Vagina (tissue), 2 donors: ENCODE measurements at places on chromosomes 3 and 15. TPM values are rescaled to one million over a fixed set of nuclear protein-coding genes. Genes with fewer than 3 reads are reported as not detected.
A peak's percentile ranks its signal among the peaks of the same experiment; 100 is the strongest.

- H3K27me3 ChIP-seq: no peaks in the 10 kb centered on the region
- H3K4me3 ChIP-seq: no peak overlapping the region
- no peak overlapping the region for H3K27ac ChIP-seq
- H3K36me3 ChIP-seq: no peaks in the 10 kb centered on the region
- no peak for DNase-seq
- no peaks in the 10 kb centered on the region for H3K4me1 ChIP-seq
These were observed 37.0 kb downstream of the PIK3R4 start for GRCh38 chr3:130709671-130710070.

- no peak overlapping the region for H3K4me3 ChIP-seq
- no peak overlapping the region for H3K27ac ChIP-seq
- H3K4me1 ChIP-seq: no peaks in the 10 kb centered on the region
- no peaks in the 10 kb centered on the region for H3K36me3 ChIP-seq
These were observed 13.8 kb downstream of the AVEN start for GRCh38 chr15:34025252-34025651.

- no peak for DNase-seq
- no peak overlapping the region for H3K27ac ChIP-seq
- no peaks in the 10 kb centered on the region for H3K4me1 ChIP-seq
- no peak overlapping the region for H3K4me3 ChIP-seq
These were observed 105.1 kb downstream of the SNRPN start for GRCh38 chr15:25059698-25060471.

DNA sequence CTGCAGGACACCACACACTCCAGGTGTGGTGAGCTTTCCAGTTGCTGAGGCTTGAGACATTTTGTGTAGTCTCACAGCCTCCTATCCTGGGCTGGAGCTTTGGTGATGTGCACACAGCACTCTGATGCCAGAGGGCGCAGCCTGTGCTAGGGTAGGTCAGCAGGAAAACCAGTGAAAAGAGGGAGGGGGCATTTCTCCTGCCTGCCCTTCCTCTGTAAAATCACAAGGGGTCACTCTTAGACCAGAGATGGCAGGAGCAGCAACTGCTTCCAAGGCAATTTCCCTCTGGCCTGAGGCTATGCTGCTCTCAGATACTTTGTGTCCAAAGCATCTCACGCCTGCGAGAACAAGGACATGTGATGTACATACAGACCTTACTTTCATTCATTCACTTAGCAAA lies 16.5 kb upstream of the MUSTN1 start:
- H3K4me1 ChIP-seq: peaks cover 2% of the 10 kb centered on the region
- no peak overlapping the region for H3K27ac ChIP-seq
- no peaks in the 10 kb centered on the region for H3K27me3 ChIP-seq
- no peak overlapping the region for H3K4me3 ChIP-seq
- no peak for DNase-seq
- no peaks in the 10 kb centered on the region for H3K36me3 ChIP-seq

- DNase-seq: no peak
- no peak overlapping the region for H3K4me3 ChIP-seq
- H3K36me3 ChIP-seq: no peaks in the 10 kb centered on the region
- peak overlapping the region; percentile 21 for H3K27ac ChIP-seq
These were observed 172.6 kb downstream of the FMN1 start for GRCh38 chr15:33021806-33022389.

FOXB1 gene
- not detected for total RNA-seq

OR4M2 gene
- not detected for total RNA-seq

DNA sequence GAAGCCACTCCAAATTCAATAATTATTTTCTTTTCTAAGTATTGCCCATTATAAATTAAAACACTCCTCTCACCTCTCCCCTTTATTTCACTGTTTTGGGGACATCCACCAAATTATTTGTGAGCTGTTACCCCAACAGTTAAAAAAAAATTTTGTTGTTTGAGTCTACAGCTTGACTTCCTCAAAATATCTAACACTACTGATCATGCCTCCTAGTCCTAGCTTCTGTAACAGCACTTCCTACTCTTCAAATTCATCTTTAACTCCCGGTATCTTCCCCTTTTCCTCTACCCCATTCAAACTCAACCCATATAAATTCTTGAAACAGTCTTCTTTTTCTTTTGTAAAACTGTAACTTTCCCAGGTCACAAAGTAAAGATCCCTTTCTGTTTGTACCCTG lies 15.9 kb downstream of the PARL start:
- no peaks in the 10 kb centered on the region for H3K27me3 ChIP-seq
- peaks cover 32% of the 10 kb centered on the region for H3K36me3 ChIP-seq
- peaks cover 4% of the 10 kb centered on the region for H3K4me1 ChIP-seq

- peaks cover 14% of the 10 kb centered on the region for H3K4me1 ChIP-seq
- H3K27ac ChIP-seq: no peak overlapping the region
- DNase-seq: no peak
These were observed 125.3 kb upstream of the SKOR1 start for GRCh38 chr15:67700023-67700422.

GRCh38 chr3:196356556-196356955 lies 18.4 kb upstream of the TM4SF19 start:
- no peak overlapping the region for H3K4me3 ChIP-seq
- DNase-seq: no peak
- no peaks in the 10 kb centered on the region for H3K36me3 ChIP-seq
- no peaks in the 10 kb centered on the region for H3K4me1 ChIP-seq
- no peaks in the 10 kb centered on the region for H3K27me3 ChIP-seq

- H3K4me3 ChIP-seq: no peak overlapping the region
- DNase-seq: no peak
- peaks cover 17% of the 10 kb centered on the region for H3K4me1 ChIP-seq
These were observed 4.9 kb downstream of the ZBTB38 start for GRCh38 chr3:141373232-141373631.

DNA sequence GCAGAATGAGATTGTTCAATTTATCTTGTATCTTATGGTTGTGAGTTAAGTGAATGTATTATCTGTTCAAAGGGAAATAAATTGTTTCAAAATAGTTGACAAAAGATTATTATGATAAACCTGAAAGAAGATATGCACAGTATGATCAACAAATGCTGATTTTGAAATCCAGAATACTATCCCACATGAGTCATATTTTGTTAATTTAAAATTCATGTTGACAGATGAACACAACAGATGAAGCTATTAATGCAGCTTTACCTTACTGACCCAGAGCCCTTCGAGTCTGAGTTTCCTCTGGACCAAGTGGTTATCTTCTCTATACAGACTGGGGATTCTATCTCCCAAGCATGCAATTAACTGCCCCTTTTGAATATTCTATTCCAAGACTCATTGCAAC lies 482.8 kb downstream of the FGF12 start:
- H3K27ac ChIP-seq: no peak overlapping the region
- DNase-seq: no peak
- H3K36me3 ChIP-seq: no peaks in the 10 kb centered on the region
- H3K4me1 ChIP-seq: no peaks in the 10 kb centered on the region
- H3K27me3 ChIP-seq: no peaks in the 10 kb centered on the region

FAN1 gene
- total RNA-seq: 16.9 TPM

DNA sequence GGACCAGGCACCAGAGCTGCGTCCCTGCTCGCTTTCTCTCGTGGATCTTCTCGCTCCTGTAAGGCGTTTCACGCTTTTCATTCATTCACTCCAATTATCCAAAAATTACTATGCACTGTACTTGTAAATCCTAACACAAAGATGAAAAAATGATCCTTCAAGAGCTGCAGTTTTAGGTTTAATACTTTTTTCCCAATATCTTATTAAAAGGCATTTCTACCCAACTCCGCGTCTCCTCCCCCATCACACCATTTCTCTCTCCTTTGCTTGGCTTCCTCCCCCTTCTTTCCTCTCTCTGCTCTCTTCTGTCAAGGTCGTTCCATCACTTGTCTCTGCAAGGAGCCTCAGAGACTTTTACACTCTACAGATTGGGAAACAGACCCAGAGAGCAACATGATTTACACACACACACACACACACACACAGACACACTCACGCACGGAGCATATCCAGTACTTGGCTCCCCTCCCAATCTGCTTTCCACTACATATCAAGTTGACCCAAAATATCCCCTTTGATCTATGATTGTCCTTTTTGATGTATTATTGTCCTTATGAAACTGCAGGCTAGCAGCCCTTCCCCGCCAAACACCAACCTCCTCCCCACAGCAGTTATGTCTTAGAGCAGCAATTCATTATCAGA lies 479 bp upstream of the CLDN1 start:
- peak overlapping the region; percentile 61 for H3K4me3 ChIP-seq
- H3K27me3 ChIP-seq: no peaks in the 10 kb centered on the region
- H3K27ac ChIP-seq: no peak overlapping the region

GRCh38 chr15:88908697-88909621 lies 4.2 kb downstream of the MFGE8 start:
- DNase-seq: no peak
- H3K4me1 ChIP-seq: peaks cover 84% of the 10 kb centered on the region
- peak overlapping the region; percentile 89 for H3K27ac ChIP-seq
- peak overlapping the region; percentile 2 for H3K4me3 ChIP-seq

- no peaks in the 10 kb centered on the region for H3K36me3 ChIP-seq
- H3K4me1 ChIP-seq: no peaks in the 10 kb centered on the region
- DNase-seq: no peak
These were observed 17.5 kb upstream of the GOLGA8B start for GRCh38 chr15:34600923-34601322.

BNC1 gene
- 18.2 TPM for total RNA-seq

SLC9A9 gene
- total RNA-seq: 30.7 TPM

DNA sequence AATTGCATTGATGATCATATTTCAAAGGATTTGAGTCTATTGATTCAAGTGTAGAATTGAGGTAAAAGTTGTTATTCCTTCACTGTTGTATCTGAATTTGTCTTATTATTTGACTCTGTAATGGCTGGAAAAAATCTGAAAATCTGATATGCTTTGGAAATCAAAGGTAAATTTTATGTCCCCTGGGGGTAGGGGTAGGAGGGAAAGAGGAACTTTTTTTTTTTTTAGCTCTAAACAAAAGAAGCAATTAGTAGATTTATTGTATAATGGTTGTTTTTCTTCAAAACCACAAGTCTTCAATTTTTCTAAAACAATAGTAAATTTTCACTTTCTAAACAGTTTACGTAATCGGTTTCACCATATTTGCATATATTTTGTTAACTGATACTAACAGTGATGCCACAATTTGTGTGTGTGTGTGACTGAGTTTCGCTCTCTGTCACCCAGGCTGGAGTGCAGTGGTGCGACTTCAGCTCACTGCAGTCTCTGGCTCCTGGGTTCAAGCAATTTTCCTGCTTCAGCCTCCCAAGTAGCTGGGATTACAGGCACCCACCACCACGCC lies 91.7 kb upstream of the GOLGA6L4 start:
- no peak overlapping the region for H3K4me3 ChIP-seq
- no peak for DNase-seq
- H3K36me3 ChIP-seq: no peaks in the 10 kb centered on the region
- no peaks in the 10 kb centered on the region for H3K4me1 ChIP-seq
- no peaks in the 10 kb centered on the region for H3K27me3 ChIP-seq

GRCh38 chr15:77554306-77555080 lies 78.2 kb downstream of the LINGO1 start:
- H3K36me3 ChIP-seq: no peaks in the 10 kb centered on the region
- H3K27me3 ChIP-seq: no peaks in the 10 kb centered on the region
- no peak overlapping the region for H3K4me3 ChIP-seq
- H3K27ac ChIP-seq: no peak overlapping the region

C15orf39 gene
- 20.9 TPM for total RNA-seq

SCAMP5 gene
- total RNA-seq: 6.6 TPM

- peaks cover 25% of the 10 kb centered on the region for H3K4me1 ChIP-seq
- DNase-seq: no peak
- no peaks in the 10 kb centered on the region for H3K36me3 ChIP-seq
- H3K27ac ChIP-seq: no peak overlapping the region
These were observed 455.6 kb upstream of the PROK2 start for GRCh38 chr3:72240531-72240930.

DUOXA2 gene
- total RNA-seq: 1.5 TPM

DNA sequence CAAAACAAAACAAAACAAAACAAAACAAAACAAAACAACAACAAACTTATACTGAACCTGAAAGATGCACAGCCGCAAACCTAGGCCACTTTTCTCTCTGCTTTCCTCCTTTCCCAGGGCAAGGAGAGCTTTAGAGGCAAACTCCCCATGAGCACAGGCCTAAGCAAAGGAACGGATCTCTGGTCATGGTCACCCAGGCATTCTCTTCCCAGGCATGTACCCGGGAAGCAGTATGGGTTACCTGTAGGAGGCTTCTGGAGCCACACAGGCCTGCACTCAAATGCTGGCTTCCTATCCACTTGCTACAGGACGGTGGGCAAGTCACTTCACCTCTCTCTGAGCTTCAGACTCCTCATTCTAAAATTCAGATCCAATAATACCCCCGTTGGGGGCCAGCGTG lies 171.8 kb downstream of the SMAD6 start:
- no peaks in the 10 kb centered on the region for H3K27me3 ChIP-seq
- H3K4me1 ChIP-seq: no peaks in the 10 kb centered on the region
- H3K4me3 ChIP-seq: no peak overlapping the region
- peak; percentile 64 for DNase-seq

- H3K4me3 ChIP-seq: no peak overlapping the region
- no peaks in the 10 kb centered on the region for H3K4me1 ChIP-seq
- no peak overlapping the region for H3K27ac ChIP-seq
- H3K36me3 ChIP-seq: no peaks in the 10 kb centered on the region
These were observed 20.5 kb upstream of the APEH start for GRCh38 chr3:49653621-49654020.

- H3K27ac ChIP-seq: no peak overlapping the region
- no peak overlapping the region for H3K4me3 ChIP-seq
- H3K36me3 ChIP-seq: no peaks in the 10 kb centered on the region
- H3K4me1 ChIP-seq: peaks cover 18% of the 10 kb centered on the region
These were observed 325.4 kb downstream of the UACA start for GRCh38 chr15:70437882-70438451.

- H3K27me3 ChIP-seq: no peaks in the 10 kb centered on the region
- H3K36me3 ChIP-seq: no peaks in the 10 kb centered on the region
These were observed 195.9 kb upstream of the ST8SIA2 start for GRCh38 chr15:92197746-92198145.

DNA sequence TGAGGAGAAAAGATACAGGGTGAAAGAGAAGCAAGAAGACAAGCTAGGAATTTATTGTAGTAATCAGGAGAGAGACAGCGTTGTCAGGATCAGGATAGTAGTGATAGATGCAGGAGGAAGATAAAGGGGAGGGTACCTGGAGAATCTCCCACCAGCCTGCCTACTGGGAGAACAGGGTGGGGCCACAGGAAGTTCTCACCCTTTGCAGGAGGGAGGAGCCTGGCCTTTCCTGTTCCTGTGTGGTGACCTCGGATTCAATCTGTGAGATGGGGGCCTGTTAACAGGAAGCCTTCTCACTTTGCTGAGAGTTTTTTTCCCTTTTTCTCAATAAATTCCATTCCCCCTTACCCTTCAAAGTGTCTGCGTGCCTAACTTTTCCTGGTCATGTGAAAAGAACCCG lies 37.6 kb downstream of the GMPS start:
- DNase-seq: no peak
- H3K4me3 ChIP-seq: no peak overlapping the region

DNA sequence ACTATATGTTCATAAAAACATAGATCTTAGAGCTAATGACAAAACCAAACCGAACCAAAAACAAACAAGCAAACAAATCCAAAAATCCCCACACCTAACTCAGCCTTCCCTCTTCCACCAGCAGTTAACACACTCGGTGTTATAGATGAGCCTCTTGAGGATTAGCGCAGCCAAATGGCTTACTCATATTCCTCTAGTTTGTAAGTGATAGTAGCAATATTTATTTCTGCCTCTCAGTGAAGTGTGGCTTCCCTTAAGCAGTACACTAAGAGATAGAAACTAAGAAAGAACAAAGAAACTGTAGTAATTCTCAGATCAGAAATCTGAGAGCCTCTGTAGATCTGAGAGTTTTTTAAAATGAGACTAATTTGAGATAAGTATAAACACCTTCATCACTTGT lies 2.4 kb upstream of the NCEH1 start:
- DNase-seq: no peak
- H3K27ac ChIP-seq: no peak overlapping the region
- no peaks in the 10 kb centered on the region for H3K27me3 ChIP-seq
- H3K4me1 ChIP-seq: peaks cover 24% of the 10 kb centered on the region
- H3K4me3 ChIP-seq: no peak overlapping the region

STRA6 gene
- total RNA-seq: 0.98 TPM
